ENCODE measurements at places on chromosomes 13 and 19. TPM values are rescaled to one million over a fixed set of nuclear protein-coding genes. Genes with fewer than 3 reads are reported as not detected.

Gene NPAS1
- polyA plus RNA-seq, result 1.2 TPM

GRCh38 chr13:32334671-32335070, 19.4 kb downstream of the BRCA2 start:
- no peaks in the 10 kb centered on the region for H3K4me1 ChIP-seq
- H3K36me3 ChIP-seq, result no peaks in the 10 kb centered on the region
- no peaks in the 10 kb centered on the region for H3K27me3 ChIP-seq
- DNase-seq, result no peak
- H3K4me3 ChIP-seq, result no peak overlapping the region

DNA sequence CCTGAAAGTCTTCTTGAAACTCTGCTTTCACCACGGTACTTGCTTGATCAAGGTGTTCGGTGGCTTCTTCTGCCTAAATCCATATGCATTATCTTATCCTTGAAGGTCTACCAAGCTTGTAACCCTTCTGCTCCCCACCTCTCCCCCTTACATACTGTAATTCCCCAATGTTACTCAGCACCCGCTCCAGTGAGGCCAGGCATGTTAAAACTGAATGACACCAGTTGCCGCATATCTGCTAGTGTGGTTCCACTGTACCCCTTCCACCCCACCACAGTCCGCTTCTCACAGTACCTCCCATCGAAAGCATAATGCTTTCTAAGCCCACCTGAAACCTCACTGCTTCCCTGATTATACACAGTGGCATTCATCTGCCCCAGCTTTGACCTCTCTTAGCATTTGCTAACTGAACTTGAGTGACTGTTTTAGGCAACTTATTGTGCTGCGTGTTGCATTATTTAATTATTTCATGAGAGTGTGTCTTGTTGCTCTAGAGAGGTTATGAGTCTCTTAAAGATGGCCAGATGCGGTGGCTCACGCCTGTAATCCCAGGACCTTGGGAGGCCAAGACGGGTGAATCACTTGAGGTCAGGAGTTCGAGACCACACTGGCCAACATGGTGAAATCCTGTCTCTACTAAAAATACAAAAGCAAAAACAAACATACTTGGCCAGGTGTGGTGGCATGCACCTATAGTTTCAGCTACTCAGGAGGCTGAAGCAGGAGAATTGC, 87.6 kb upstream of the MBNL2 start:
- H3K27me3 ChIP-seq, result no peaks in the 10 kb centered on the region
- H3K27ac ChIP-seq, result no peak overlapping the region
- no peak for DNase-seq

GRCh38 chr19:2636897-2637683, 65.4 kb downstream of the GNG7 start:
- H3K27ac ChIP-seq, result no peak overlapping the region
- no peak overlapping the region for H3K4me3 ChIP-seq
- peaks cover 6% of the 10 kb centered on the region for H3K27me3 ChIP-seq
- DNase-seq, result no peak
- no peaks in the 10 kb centered on the region for H3K4me1 ChIP-seq

All from lung (tissue), 17 donors.